ENCODE measurements at places on chromosomes 13 and 19.
A peak's percentile ranks its signal among the peaks of the same experiment; 100 is the strongest.

- no peak for DNase-seq
These were observed 5.5 kb downstream of the PHLDB3 start for GRCh38 chr19:43499042-43499441.

GRCh38 chr13:79385694-79386093 is 20.4 kb downstream of the RBM26 start:
- DNase-seq = peak; percentile 3

DNA sequence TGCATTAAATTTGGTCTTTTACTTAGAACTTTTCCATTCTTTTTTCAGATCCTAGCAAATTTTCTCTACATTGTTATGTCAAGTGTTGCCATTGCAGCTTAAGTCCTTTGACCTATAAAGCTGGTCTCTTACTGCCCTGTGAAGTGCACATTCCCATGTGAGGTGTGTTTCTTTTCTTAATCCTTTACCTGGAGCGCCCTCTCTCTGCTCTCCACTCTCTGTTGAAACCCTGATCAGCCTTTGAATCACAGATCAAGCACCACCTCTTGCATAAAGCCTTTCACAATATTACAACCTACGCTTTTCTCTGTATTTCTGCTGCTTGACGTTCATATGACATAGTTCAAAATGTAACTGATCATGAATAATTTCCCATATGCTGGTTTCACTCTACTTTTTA is 84.8 kb downstream of the PCDH17 start:
- DNase-seq = no peak

DNA sequence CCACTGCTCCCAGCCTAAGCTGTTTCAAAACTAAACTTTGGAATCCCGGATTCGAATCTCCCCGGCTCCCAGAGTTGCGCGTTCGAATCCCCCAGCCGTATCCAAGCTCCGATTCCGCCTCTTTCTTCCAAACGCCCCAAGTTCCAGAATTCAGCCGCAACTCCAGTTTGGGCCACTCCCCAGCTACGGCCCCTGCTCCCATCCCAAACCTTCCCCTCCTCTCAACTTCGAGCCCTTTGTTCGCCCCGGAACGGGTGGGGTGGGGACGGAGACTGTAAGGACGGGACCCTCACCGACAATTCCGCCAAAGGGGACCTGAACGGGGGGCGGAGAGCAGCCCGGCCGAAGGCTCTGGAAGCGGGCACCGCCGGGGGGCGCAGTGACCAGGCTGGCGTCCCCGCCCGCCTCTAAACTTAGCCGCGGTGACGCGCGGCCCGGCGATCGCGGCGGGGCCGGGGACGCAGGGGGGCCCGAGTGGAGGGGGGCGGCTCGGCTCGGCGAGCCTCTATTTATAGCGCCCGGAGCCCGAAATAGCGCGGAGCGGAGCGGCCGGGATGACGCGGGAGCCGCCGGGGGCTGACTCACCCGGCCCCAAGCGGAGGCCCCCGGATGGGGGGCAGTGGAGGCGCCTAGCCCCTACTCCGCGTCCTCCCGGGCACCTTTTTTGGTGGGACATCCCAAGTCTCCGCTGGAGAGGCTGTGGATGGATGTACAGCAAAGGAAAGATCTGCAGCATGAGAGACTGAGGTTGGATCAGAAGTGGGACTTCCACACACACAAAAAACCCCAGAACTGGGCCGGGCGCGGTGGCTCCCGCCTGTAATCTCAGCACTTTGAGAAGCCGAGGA is 4.9 kb upstream of the ERCC1 start:
- peak; percentile 47 for DNase-seq

DNA sequence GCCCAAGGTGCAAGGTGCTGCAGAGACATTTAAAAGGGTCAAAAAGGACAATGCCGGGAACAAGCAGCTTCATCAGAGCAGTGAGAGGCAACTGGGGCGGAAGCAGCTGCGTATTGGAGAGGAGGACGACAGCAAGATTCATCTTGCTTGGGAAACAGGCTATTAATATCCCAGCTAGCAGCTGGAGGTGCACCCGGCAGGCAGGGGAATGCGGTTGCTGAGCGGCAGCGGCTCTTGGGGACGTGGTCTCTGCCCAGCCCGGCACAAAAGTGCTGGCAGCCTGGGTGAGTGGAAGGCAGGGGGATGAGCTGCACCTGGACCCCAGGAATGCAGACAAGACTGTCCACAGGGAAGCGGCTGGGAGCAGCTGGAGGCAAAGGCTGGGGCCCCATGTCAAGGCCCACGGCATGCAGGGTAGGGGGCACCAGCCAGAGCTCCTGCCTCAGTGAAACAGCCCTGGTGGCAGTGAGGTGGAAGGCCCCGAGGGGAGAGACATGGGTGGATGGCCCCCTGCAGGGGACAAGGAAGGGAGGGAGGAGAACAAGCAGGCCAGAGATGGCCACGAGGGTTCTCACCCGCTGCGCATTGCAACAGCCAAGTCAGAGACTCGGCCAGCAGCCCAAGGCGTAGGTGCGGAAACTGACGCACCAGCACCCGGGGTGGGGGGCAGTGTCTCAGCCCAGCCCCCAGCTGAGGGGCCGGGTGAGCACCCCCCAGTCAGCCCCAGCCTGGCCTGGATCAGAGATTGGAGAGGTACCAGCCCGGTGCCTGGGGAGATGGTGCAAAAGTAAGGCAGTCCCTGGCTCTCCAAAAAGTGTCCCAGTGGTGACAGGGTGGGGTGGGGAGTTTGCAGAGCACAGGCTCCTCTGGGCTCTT is 34.4 kb downstream of the PEPD start:
- DNase-seq = no peak

GRCh38 chr13:36915896-36916640 is 4.0 kb downstream of the SMAD9 start:
- no peak for DNase-seq

All from urothelium cell line (cell line).